ENCODE measurements at places on chromosomes 13 and 19.

DNA sequence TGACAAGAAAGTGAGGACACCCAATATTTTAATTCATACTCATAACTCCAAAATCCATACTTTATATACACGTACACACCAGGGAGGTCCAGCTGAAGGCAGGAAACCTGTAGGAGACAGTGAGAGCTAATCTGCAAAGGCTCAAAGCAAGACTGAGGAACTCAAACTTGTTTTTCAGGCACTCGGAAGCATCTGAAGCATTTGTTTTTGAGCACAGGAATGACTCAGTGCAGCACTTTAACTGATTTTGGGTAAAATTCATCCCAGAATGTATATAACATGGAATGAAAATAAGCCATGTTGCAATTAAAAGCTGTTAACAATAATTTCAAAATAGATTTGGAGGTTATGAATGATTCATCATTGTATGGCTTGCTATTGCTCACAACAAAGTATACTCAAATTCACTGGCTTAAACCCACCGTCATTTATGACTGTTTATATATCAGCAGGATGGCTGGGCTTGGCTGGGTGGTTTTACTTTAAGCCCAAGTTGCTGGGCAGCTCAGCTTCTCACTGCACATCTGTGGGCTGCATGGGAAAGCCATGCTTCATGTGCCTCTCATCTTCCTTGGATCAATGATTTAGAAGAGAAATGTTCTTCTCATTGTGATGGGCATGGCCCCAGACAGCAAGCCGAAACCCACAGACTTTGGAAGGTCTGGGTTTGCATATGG lies 177.0 kb downstream of the RFC3 start:
- no peak for DNase-seq

DNA sequence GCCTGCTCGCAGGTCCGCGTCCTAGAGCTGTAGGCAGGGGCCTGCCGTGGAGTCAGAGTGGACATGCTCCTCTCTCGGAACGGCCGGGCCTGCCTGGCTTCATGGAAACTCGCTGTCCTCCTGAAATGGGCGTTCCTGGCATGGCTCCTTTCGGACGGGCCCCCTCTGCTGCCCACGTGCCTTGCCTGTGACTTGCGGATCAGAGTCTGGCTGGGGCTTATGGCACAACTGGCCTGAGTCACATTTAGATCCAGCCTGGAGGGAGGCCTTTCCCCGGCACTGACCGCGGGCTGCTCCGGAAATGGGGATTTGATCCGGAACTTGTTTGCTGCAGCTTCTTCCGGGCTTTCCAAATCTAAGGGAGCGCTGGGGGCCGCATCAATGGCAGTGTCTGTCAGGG lies 28.1 kb downstream of the THSD1 start:
- no peak for DNase-seq

- DNase-seq: no peak
Measured at GRCh38 chr19:46155237-46155636, 7.2 kb downstream of the IGFL2 start.

DNA sequence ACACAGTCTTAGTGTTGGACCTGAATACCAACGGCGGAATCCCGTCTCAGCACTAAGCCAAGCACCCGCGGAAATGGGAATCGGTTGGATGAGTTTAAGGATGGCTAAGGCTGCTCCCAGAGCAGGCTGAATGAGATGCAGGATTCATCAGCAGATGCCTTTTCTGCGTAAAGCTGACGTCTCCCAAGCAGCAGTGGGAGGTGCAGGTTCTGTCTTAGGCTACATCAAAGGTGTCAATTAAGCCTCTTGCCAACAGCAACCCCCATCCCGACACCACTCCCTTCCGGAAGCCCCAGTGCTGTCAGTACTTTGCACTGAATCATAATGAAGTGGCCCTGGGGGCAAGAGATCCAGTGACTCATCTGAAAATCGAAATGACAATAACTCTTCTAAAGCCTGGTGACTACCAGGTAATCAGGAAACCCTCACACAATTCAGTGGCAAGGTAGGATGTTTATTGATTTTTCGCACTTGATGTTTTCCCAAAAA lies 275.6 kb downstream of the DCLK1 start:
- DNase-seq: no peak

GRCh38 chr19:29667901-29668341 lies 2.7 kb downstream of the PLEKHF1 start:
- DNase-seq: peak; percentile 65

DNA sequence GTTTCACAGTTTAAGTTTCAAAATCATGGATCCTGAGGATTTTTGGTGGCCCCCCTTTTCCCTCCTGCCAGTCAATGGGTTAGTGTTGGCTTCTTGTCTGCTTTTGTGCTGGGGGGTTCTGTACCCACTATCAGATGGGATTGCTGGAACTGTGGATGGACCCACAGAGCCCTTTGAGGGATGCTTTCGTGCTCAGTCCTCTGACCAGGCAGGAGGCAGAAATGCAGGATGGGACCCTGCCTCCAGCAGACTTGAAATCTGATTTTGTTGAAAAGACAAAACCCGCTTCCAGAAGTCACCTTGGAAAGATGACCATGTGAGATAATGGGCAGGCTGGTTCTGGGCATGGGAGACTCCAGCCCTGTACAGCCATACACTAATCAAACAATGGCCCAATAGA lies 408.9 kb downstream of the ZNF536 start:
- no peak for DNase-seq

DNA sequence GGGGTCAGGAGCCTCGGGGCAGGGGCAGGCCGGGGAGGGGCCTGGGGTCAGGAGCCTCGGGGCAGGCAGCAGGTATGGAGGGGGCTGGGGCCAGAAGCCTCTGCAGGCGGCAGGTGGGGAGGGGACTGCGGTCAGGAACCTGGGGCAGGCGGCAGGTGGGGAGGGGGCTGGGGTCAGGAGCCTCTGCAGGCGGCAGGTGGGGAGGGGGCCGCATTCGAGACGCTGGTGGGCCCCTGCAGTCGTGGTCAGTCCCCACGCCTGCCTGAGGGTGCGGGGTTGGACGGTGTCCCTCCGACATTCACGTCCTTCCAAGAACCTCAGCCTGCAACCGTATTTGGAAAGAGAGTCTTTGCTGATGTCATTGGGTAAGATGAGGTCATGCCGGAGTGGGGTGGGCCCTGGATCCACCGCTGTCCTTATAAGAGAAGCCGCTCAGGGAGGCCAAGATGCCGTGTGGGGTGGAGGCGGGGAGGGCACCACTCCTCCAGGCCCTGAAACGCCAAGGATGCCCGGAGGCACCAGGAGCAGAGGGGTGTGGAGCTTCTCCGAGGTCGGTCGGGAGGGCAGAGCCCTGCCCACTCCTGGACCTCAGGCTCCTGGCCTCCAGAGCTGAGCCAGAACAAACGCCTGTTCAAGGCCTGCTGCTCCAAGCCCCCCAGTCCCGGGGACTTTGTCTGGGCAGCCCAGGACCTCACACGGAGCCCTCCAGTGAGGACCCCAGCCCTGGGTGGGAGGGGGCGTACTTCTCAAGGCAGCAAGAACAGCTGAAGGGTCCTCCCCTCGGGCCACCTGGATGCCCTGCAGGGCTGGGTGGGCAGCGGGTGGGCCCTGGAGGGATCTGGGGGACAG lies 30.1 kb downstream of the PIP5K1C start:
- DNase-seq: no peak

- DNase-seq: no peak
Measured at GRCh38 chr13:34037636-34038540, 219.9 kb downstream of the RFC3 start.

DNA sequence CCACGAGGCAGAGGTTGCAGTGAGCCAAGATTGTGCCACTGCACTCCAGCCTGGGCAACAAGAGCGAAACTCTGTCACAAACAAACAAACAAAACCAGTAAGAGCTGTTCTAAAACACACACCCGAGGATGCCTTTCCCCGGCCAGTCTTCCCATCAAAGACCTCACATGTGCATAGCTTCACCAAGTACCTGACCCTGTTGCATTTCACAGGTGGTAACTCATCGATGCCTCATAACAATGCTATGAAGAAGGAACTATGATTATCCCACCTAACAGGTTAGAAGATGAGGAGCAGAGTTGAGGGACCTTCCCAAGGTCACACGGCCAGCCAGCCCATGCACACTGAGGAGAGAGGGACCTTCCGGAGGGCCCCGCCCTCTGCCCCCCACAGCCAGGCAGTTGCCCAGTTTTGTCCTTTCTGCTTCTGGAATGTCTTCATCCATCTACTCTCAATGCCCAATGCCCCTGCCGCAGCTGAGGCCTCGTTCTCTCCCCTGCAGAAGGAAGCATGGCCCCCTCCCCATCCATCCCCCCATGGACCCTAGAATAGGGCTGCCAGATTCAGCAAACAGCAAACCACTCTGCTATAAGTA lies 16.8 kb upstream of the LENG8 start:
- DNase-seq: no peak

DNA sequence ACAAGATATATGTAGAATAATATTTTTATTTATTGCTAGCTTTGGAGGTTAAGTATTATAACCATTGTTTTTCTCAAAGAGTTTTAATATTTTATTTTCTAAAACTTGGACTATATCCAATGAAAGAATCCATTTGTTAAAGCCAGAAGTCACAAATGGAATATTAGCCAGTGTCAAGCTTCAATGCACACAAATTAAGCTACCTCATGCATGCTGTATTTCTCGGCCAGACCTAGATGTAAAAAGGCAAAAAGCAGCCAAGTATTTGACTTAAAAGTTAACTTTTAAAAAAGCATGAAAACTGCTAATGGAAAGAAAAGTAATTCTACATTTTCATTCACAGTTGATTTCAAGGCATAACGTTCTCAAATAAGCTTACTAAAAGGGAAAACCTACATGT lies 160.0 kb upstream of the ATXN8OS start:
- no peak for DNase-seq

DNA sequence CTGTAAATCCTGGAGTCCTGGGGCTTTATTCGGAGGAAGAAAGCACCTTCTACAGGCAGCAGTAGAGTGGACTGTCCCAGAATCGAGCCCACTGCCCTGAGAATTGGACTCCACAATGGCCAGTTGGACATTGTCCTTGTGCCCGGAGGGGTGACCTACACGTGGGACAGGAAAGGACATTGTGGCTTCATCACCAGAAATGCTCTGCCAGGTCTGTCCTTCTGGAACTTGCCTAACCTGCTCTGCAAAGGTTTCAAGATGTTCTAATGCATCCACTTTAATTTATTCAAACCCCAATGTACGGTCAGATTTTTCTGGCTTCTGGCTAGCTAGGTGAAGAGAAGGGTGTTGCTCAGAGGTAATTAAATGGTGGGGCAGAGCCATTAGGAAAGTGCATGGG lies 32.4 kb upstream of the SPATA13 start:
- DNase-seq: no peak

DNA sequence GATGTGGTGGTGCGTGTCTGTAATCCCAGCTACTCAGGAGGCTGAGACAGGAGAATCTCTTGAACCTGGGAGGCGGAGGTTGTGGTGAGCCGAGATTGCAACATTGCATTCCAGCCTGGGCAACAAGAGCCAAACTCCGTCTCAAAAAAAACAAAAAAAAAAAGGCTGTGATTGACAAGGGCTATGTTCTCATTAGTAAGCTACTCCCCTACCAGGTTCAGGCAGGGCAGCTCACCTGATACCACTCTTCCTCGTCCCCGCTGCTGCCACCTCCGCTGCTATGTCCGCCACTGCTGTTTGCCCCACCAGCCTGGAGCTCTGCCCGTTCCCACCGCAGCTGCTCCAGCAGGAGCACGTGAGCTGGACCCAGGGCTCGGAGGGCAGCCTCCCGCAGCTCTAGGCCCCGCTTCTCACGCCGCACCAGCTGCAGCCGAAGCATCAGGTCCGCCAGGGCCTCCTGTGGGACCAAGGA lies 9.4 kb downstream of the USHBP1 start:
- no peak for DNase-seq

GRCh38 chr13:105463011-105463501 lies 1072.4 kb downstream of the EFNB2 start:
- DNase-seq: no peak

DNA sequence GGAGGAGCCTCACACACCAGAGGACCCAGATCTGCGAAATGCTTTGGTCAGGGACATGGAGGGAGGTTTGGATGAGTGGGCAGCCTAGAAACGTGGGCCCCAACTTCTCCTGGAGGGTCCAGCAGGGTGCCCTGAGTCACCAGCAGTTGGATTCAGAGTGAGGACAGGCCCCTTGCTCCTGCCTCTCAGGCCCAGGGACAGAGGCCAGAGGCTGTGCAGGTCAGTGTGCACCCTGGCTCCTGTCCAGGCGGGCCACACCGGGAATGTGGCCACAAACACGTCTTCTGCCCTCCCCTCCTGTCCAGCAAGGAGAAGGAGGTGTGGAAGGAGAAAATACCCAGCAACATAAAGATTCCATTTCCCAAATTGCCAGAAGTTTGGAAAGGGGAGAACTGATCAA lies 19.4 kb downstream of the IRS2 start:
- no peak for DNase-seq

GRCh38 chr19:39247701-39248664 lies 673 bp downstream of the IFNL4 start:
- no peak for DNase-seq

DNA sequence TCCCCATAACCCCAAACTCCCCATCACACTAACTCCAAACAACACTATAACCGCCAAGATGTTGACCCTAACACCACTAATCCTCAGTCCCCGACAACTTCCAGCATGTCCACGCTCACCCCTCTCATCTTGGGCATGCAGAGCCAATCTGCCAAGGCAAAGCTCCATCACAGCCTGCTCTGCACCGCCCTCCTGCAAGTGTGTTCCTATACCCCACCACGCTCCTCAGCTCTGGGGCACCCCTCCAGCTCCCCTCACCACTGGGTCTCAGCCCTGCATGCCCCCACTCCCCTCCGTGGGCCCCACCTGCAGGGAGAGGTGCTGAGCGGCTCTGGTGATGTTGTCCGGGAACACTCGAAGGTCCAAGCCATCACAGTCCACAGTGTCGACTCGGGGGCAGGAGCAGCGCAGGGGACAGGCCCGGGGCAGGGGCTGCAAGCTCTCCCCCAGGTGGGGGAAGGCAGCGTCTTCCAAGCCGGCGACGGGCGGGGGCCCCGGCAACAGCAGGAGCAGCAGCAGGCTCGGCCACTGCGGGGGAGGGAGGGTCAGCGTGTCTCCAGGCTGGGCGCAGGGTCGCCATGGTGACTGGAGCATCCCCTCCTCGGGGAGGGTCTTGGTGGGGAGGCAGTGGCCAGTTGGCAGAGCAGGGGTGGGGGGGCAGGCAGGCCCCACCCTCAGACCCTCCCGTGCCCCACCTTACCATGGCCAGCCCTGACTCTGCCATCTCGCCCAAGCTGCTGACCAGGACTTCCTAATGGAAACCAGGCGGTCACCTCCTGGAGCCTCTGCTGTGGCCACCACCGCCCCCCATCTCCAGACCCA lies 527 bp downstream of the PODNL1 start:
- no peak for DNase-seq

DNA sequence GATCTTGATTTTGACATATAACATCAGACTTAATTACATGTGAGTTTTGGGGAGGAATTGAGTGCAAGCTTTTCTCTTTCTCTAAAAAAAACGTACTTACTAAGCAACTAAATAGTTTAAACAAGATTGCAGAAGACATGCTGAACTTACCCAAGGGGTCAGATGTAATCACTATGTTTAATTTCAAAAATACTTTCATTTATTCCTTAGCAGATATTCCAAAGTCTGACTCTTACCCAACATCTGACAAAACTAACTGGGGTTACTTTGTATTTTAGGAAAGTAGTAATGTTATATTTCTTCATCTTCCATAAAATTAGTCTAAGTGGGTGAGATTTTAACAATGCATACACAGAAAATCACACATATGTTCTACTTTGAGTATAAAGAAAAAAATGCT lies 270.2 kb downstream of the DNAJC15 start:
- DNase-seq: no peak

- DNase-seq: no peak
Measured at GRCh38 chr19:42291435-42291810, 10.5 kb upstream of the PRR19 start.

- DNase-seq: peak; percentile 95
Measured at GRCh38 chr19:1490311-1491113, at the start of gene PCSK4. Gene PCSK4 (minus strand): TSS chr19:1490350. CDS start chr19:1490346, 4 bp downstream.

Measured in T-helper 2 cell (primary cell).